ENCODE measurements at places on chromosomes 7 and 10. TPM values are rescaled to one million over a fixed set of nuclear protein-coding genes. Genes with fewer than 3 reads are reported as not detected.

The CACNB2 gene
- 10.2 TPM for total RNA-seq

The SPDYE11 gene
- 0.07 TPM for total RNA-seq

The PRLHR gene
- total RNA-seq = not detected

The MYO1G gene
- 0.03 TPM for total RNA-seq

The SEMA3C gene
- 139 TPM for total RNA-seq

The SRRM3 gene
- total RNA-seq = 1.5 TPM

The EN2 gene
- not detected for total RNA-seq

The IFIT1 gene
- total RNA-seq = 14.7 TPM

The STOX1 gene
- 6.4 TPM for total RNA-seq

The CYP3A7 gene
- total RNA-seq = 803 TPM

The DLX6 gene
- 2.2 TPM for total RNA-seq

The NRG3 gene
- 0.57 TPM for total RNA-seq

The LEP gene
- total RNA-seq = not detected

The RBM20 gene
- total RNA-seq = 4.0 TPM

The NEBL gene
- total RNA-seq = 8.5 TPM

The THSD7A gene
- 6.9 TPM for total RNA-seq

The PRPS1L1 gene
- not detected for total RNA-seq

The CTAGE8 gene
- 2.5 TPM for total RNA-seq

The MAT1A gene
- total RNA-seq = 62.1 TPM

The HECW1 gene
- 7.6 TPM for total RNA-seq

The TEX47 gene
- not detected for total RNA-seq

The SLC13A4 gene
- not detected for total RNA-seq

The OR2A5 gene
- total RNA-seq = 0.44 TPM

The SYNPO2L gene
- total RNA-seq = not detected

The SLC18A3 gene
- 1.4 TPM for total RNA-seq

The SLC26A3 gene
- 18.1 TPM for total RNA-seq

The SLC39A12 gene
- not detected for total RNA-seq

The MLLT10 gene
- total RNA-seq = 61.6 TPM

The NXPH1 gene
- total RNA-seq = not detected

The HMX2 gene
- not detected for total RNA-seq

The C7orf33 gene
- total RNA-seq = not detected

The CRYGN gene
- not detected for total RNA-seq

Measured in hepatocyte (in vitro differentiated cells).